ENCODE measurements at places on chromosomes 2 and 18. TPM values are rescaled to one million over a fixed set of nuclear protein-coding genes. Genes with fewer than 3 reads are reported as not detected.

DNA sequence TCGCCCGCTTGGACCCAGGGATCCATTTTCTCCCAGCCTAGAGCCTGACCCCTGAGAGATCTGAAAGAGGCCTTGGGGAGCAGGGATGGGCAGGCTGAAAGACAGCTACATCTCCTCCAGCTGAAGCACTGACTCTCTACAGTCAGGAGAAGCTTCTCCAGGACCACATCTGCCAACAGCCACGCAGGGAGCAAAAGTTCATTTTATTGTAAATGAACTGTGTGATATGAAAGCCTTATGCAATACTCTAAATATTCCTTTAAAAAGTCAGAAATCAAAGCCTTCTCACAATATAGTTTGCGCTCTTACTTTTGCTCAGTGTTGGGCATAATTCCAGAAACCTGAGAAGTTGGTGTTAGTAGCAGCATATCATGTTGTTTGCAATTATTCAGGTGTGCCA is 428.9 kb upstream of the RAB6C start:
- DNase-seq = no peak

GRCh38 chr2:8435608-8436007 is 246.2 kb upstream of the ID2 start:
- DNase-seq = no peak

DNA sequence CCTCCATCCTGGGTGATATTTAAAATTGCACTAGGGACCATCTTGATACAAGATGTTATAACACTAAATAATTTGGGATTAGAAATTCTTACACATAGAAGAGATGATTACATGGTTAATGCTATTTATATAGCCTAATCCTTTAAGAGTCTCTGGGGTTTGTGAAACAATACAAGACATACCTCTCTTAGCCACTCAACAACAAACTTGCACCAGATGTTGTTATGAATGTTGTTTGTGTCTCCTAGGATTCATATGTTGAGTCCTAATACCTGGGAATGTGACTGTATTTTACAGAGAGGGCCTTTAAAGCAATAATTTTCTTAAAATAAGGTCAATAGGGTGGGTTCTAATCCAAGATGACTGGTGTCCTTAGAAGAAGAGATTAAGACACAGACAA is 678.3 kb downstream of the NYAP2 start:
- DNase-seq = peak; percentile 14

- DNase-seq = no peak
Observed at GRCh38 chr2:73862987-73863386, 29.8 kb upstream of the ACTG2 start.

DNA sequence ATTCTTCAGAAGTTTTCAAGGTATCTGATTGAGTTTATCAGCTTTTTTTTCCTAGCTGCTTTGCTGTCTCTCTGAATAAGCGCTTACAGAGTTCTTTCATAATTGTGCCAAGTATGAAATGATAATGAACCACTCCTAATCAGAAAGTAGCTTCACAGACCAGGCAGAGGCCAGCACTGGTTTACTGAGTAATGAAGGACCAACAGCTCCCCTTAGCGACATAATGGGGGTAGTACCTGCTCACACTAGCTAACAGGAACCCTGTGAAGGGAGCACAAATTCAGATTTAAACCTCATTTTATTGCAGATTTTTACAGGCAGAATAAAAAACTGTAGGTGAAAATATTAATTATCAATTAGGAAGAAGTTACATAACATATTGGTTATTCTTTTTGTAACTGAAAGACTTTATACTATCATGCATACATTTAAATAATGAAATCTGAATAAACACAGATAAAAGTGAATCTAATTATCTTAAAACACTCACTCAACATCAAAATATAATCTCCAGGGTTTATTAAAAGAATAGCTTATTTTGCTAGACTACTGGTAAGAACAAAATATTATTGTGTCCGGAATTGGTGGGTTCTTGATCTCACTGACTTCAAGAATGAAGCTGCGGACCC is 53.7 kb upstream of the LRRC30 start:
- peak; percentile 83 for DNase-seq

GRCh38 chr18:2968606-2969005 is 44.3 kb downstream of the LPIN2 start:
- no peak for DNase-seq

- no peak for DNase-seq
Observed at GRCh38 chr2:219545943-219546352, 2.1 kb downstream of the TMEM198 start.

DNA sequence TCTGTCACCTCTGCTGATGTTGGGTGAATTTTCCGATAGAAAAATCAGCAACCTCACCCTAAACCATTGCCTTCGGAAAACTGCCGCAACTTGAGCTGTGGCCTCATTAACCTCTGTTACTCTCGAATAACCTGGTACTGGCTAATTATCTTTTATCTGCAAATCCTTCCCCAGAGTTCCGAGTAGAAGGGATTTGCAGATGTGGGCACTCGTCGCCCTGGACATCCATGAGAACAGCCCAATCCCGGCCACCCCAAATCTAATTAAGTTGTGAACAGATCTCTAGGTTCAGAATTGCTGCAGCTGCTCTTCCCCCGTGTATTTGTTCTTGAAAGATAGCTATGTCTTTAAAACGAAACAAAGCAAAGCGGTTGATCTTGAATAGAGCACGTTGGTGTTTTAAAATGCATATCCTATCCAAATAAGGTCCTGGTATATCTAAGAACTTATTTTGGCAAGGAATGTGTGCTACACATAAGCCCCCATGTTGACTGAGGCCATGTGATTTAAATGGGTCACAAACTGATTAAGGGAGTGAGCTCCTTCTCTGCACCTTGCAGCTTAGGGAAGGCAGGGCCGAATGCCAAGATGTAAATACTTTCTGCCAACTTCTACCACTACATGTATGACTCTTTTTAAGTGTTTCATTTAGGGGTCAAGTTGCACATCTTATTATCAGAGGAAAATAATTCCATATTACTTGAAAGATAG is 88.2 kb downstream of the MTCL1 start:
- DNase-seq = no peak

- DNase-seq = no peak
Observed at GRCh38 chr2:69680001-69680675, 36.6 kb upstream of the AAK1 start.

GRCh38 chr2:68771211-68771751 is 36.7 kb downstream of the ARHGAP25 start:
- peak; percentile 85 for DNase-seq

- no peak for DNase-seq
Observed at GRCh38 chr2:134413430-134413829, 159.6 kb downstream of the MGAT5 start.

- no peak for DNase-seq
Observed at GRCh38 chr2:228613133-228613850, 431.8 kb upstream of the SPHKAP start.

- DNase-seq = no peak
Observed at GRCh38 chr2:96072746-96073145, 38.0 kb upstream of the GPAT2 start.

DNA sequence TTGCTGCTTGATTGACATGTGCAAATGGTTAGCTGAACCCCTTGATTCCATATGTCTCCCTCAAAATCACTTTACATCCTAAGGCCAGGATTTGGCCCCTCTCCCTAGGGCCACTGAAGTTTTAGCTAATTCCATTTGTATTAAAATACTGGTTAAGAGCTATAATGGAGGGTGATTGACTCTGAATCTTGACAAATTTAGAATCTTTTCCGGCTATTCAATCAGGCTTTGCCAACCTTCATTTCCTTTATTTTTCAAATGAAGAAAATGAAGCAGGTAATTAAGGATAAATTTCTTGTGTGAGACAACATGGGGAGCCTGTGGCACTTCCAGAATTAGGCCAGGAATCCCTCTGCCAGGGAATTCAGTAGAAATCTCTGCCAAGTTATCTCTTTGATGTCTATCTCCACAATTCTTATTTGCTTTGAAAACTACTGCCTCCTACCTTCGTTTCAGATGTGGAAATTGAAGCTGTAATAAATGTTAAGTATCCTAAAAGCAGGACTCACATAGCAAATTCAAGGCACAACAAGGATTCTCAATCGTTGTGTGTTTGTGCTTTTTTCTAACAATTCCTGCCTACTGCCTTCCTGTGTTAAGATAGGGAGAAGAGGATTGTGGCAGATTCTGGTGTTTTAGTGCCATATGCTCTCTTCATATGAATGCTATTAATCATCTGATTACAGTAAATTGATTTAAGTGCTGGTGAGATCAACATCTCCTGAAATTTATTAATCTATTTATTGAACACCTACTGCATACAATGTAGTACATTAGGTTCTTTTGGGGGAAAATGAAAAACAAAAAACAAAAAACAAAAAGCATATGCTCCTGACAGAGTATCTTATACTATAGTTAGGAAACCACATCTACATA is 47.8 kb upstream of the MAP4K3 start:
- no peak for DNase-seq

GRCh38 chr2:162908567-162908966 is 70.0 kb upstream of the KCNH7 start:
- no peak for DNase-seq

DNA sequence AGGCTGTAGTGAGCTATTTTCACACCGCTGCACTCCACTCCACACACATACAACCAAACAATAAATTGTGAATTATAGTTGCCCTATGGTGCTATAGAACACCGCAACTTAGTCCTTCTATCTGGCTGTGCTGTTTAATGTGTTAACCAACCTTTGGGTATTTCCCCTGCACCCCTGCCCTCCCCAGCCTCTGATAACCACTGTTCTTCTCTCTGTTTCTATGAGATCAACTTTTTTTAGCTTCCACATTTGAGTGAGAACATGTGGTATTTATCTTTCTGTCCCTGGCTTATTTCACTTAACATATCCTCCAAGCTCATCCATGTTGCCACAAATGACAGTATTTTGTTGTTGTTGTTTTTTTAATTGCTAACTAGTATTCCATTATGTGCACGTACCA is 32.5 kb downstream of the TET3 start:
- no peak for DNase-seq

DNA sequence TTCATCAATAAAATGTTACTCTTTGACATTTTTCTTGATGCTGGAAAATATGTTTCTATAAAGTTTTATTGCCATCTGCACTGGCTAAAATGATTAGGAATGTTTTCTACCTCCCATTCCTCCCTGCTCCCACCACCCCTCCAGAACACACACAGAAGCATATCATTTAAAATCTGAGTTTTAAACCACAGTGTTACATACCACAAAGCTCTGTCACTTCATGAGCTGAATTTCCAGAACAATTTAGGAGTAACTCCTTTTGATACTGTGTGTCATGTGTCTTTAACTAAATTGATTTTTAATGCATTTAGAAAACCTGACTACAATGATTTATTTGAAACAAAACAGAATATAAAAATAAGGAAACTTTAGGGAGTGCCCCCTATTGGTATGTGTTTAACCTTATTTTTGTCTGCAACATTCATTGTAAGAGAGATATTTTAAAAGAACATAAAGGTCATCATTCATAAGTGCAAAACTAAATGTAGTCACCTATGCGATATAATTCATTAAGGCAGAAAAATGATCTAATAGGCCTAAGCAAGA is 52.0 kb downstream of the FEZ2 start:
- no peak for DNase-seq

DNA sequence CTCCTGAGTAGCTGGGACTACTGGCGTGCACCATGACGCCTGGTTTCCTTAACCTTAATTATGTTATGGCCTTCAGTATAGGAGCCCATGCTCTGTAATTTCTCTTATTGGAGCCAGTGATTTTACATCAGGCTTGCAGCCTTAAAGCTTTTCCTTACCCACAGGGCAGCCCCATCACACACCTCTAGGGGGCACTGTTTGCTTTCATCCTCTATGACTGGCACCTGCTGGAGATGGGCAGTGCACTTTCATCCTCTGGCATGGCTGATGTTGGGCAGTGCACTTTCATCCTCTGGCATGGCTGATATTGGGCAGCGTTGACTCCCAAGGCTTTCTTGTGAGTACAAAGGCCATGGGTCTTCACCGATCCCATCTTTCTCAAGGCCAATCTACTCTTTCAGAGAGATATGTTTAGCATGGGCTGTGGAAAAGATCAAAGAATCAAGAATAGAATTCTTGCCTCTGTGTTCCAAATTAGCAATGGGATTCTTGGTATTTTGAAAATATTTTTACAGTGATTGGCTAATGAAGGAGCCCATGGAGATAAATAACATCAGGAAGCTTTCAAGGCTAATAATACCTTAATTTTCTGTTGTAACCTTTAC is 80.7 kb upstream of the MEX3C start:
- no peak for DNase-seq

- DNase-seq = no peak
Observed at GRCh38 chr2:26672112-26672817, 20.3 kb upstream of the KCNK3 start.

DNA sequence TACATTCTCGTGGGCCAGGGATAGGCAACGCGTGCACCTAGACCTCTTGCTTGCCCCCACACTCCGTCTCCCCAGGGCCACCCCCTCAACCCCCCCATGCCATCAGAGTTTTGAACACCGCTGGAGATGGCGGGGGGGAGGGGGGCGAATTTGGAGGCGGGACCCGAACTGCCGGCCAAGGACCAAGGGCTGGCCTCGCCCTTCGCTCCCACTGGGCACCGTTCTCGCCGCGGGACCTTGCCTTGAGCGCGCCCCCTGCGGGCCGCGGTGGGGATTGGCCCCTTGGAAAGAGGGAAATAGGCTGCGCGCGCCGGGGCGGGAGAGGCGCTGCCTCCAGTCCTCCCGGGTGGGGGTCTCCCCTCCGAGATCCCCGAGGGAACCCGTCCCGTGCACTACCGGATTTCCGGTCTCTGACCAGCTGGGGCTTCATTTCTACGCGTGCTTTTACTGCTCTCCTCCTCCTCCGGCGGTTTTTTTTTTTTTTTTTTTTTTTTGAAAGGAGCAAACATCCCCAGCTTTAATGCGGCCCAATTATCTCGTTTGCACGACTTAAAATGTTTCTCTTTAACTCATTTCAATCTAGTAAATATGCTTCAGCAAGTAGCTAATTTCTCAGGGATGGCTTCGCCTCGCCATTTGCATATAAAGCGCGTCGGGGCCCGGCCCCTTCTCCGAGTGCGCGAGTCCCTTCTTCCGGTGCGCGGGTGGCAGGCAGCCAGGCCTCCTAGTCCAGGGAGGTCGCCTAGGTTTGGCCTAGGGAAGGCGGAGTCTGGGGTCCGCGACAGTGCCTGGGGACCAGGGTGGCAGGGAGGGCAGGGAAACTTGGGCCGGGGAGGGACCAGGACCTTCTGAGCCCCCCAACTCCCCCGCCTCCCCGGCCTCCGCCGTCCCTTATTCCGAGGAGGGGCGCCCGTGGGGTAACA is 10.0 kb upstream of the GBX2 start:
- DNase-seq = peak; percentile 75

DNA sequence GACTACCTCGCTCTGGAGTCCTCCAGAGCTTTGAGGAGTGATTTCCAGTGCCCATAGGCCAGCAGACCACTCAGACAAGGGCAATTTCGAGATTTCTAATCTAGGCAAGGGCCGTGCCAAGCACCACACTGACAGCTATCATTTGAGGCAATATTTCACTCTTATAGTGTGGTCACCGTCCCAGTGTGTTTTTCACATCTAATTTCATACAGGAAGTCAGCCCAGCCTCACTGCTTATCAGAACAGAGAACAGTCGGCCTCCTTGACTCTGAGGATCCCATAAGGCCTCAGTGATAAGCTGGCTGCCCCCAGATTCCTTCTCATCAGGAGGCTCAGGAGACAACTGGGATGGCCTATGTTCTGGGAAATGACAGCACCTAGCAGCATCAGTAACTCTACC is 581 bp downstream of the CAPN14 start:
- no peak for DNase-seq

SFTPB gene
- 21.7 TPM for total RNA-seq

SULT1C2 gene
- total RNA-seq = 0.92 TPM

KCNG2 gene
- not detected for total RNA-seq

SLC16A14 gene
- total RNA-seq = 9.9 TPM

LBX2 gene
- total RNA-seq = not detected

RIT2 gene
- not detected for total RNA-seq

GPBAR1 gene
- 0.92 TPM for total RNA-seq

GALM gene
- 19.7 TPM for total RNA-seq

FEV gene
- not detected for total RNA-seq

TUBA4A gene
- 76.1 TPM for total RNA-seq
